Muscle of arm (tissue), 14 donors: ENCODE measurements at places on chromosomes 12 and 14. TPM values are rescaled to one million over a fixed set of nuclear protein-coding genes. Genes with fewer than 3 reads are reported as not detected.
A peak's percentile ranks its signal among the peaks of the same experiment; 100 is the strongest.

The MYL2 gene
- polyA plus RNA-seq: 1,320 TPM

The TXNRD1 gene
- polyA plus RNA-seq: 38.2 TPM

The GPRC5D gene
- polyA plus RNA-seq: not detected

The ANKRD33 gene
- 0.08 TPM for polyA plus RNA-seq

The SYT1 gene
- polyA plus RNA-seq: 1.0 TPM

The FLRT2 gene
- 124 TPM for polyA plus RNA-seq

The LBHD2 gene
- polyA plus RNA-seq: not detected

The OR5AU1 gene
- not detected for polyA plus RNA-seq

The LUM gene
- polyA plus RNA-seq: 869 TPM

The PRB2 gene
- polyA plus RNA-seq: not detected

The SAMD15 gene
- 0.40 TPM for polyA plus RNA-seq

The MOK gene
- not detected for polyA plus RNA-seq

The MYO1H gene
- polyA plus RNA-seq: 0.37 TPM

GRCh38 chr14:54653712-54654469 is 87.0 kb downstream of the SAMD4A start:
- DNase-seq: no peak

DNA sequence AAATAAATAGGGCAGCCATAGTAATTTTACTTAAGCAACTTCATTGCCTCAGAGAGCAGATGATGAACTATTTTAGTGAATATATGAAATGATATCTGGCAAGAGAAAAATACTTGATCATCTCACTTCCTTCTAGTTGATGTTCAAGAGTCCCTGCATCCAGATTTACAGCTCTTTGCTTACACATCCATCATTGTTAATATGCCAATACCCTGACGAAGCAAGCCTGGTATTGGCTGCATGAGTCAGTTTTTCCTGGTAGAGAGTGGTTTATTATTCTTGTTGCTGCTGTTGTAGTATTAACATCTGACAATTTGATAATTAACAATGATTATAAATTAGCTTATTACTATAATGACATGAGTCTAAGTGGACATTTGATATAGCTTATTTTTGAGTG is 681.9 kb downstream of the NRXN3 start:
- no peak for DNase-seq

DNA sequence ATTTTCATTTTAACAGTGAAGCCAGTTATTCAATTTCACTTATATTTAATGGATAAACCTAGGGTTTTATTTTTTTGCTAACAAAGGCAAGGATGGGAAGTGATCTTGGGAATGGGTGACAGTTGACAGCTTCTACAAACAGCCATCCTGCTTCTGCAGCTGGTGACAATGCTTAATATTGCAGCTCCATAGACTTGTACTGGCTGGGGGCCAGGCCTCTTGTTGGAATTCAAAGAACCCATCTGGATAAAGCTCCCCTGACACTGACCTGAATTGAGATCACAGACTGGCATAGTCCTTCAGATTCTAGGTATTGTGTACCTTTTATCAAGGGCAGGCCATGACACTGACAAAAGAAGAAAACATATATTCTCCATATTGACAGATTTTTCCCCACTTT is 664.6 kb upstream of the FOXG1 start:
- DNase-seq: no peak

GRCh38 chr14:59631237-59631636 is 54.6 kb upstream of the CCDC175 start:
- DNase-seq: no peak

GRCh38 chr12:108722992-108723766 is 8.1 kb downstream of the CORO1C start:
- no peak for DNase-seq

DNA sequence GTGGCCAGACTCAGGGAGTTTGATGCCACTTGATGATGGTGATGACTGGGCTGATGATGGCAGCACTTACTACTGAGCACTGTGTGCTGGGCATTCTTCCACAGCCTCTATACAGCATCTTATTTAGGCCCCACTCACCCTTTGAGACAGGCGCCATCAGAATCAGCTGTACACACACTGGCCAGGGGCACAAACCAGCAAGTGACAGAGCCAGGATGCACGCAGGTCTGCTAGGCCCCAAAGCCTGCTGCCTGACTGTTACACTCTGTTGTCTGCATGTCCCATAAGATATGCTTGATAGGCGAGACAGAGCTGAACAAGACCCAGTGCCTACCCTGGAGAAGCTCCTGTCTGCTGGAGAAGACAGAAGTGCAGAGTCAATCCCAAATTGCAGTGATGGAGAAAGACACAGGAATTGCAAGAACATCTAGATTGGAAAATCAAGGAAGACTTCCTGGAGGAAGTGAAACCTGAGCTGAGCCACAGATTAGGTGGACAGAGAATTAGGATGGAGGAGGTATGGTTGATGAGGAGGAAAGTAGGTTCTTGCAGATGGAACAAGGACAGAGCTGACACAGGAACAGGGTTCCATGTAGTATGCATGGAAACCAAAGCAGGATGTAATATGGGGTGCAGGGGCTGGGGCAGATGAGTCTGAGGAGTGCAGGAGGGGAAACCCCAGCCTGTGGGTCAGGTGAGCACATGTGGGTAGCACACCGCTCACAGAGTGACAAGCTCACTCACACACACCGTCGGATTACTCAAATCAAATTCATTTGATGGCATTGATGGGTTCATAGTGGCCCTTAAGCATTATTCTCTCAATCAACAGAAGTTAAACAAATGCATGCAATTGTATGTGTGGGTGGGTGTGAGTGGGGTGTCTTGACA is 117.3 kb downstream of the BEGAIN start:
- no peak for DNase-seq

- DNase-seq: no peak
Observed at GRCh38 chr14:68658943-68659931, 133.6 kb downstream of the ZFP36L1 start.

- no peak for DNase-seq
Observed at GRCh38 chr12:28036940-28037339, 64.4 kb upstream of the PTHLH start.

GRCh38 chr14:50363714-50364111 is 33.0 kb downstream of the CDKL1 start:
- DNase-seq: peak; percentile 31

- DNase-seq: no peak
Observed at GRCh38 chr14:36057452-36058116, 118.9 kb downstream of the PTCSC3 start.

- no peak for DNase-seq
Observed at GRCh38 chr12:125381373-125381772, 316.1 kb downstream of the AACS start.

DNA sequence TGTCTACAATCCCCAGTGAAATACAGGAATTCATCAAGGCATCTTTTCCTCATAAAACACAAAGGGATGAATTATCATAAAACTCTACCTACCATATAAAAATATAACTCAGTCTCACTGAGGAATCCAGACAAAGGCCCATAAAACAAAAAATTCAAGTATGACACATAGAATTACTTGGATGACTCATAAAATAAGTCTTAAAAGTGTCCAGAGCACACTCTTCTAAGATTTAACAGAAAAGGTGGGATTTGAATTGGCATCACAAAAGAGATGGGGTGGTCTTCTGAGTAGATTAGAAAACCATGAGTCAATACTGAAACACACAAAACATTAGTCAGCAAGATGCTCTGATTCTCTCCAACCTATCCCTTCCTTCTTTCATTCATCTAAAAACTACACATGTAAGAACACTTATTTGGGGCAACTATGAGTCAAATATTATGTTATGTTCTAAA is 202.7 kb upstream of the GARIN6 start:
- no peak for DNase-seq

DNA sequence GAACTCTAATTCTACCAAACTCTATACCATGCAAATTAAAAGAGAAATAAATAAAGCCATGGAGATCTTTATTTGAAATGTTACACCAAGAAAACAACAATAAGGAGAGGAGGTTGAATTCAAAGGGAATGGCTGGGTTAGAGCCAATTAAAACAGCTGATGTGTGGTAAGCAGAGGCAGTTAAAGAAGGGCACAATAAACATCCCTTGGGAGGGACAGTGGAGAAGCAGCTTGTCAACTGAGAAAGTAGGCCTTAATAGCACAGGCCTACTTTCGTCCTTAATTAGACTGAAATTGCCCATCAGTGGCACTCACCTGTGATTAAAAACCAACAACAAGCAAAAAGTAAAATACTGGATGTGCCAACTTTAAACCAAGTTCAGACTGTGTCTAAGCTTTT is 16.3 kb upstream of the NAV3 start:
- no peak for DNase-seq

DNA sequence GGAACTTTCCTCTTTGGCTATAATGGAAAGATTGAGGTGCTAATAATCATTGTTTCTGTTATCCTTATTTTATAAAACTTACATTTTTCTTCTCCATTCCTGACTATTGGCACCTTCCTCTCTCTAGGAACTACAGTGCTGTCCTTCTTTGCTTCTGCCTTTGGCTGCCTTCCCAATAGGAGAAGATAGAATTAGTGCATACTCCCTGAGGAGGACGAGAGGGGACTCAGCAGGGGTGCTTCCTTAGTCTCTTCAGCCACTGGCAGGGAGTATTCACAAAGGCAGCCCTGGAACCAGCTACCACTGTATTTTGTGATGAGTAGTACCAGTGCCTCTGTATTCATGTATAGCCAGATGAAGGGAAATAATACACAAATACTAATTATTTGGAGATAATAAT is 208.5 kb downstream of the FOXG1 start:
- DNase-seq: no peak

DNA sequence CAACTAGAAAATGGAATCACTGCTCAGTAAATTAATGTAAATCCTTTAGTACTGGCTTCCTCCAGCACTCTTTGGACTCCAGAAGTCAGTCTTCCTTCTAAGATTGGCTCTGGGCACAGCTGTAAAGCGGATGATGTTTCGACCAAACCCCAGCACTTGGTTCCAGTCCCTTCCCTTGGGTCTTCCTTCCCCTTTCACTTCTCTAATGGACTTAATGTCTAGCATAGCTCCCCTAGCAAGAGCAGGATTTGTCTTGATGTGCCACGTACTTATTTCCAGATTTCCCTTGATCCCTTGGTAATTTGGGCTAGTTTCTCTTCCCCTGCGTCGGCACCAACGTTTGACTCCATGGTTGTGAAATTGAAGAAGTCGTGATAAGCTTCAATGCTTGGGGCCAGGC is 28.3 kb downstream of the C12orf75 start:
- DNase-seq: peak; percentile 8

GRCh38 chr14:97315790-97316189 is 518.6 kb downstream of the VRK1 start:
- no peak for DNase-seq

GRCh38 chr12:95182868-95183415 is 34.3 kb downstream of the FGD6 start:
- no peak for DNase-seq

- peak; percentile 7 for DNase-seq
Observed at GRCh38 chr14:61355892-61356325, 34.5 kb downstream of the PRKCH start.

DNA sequence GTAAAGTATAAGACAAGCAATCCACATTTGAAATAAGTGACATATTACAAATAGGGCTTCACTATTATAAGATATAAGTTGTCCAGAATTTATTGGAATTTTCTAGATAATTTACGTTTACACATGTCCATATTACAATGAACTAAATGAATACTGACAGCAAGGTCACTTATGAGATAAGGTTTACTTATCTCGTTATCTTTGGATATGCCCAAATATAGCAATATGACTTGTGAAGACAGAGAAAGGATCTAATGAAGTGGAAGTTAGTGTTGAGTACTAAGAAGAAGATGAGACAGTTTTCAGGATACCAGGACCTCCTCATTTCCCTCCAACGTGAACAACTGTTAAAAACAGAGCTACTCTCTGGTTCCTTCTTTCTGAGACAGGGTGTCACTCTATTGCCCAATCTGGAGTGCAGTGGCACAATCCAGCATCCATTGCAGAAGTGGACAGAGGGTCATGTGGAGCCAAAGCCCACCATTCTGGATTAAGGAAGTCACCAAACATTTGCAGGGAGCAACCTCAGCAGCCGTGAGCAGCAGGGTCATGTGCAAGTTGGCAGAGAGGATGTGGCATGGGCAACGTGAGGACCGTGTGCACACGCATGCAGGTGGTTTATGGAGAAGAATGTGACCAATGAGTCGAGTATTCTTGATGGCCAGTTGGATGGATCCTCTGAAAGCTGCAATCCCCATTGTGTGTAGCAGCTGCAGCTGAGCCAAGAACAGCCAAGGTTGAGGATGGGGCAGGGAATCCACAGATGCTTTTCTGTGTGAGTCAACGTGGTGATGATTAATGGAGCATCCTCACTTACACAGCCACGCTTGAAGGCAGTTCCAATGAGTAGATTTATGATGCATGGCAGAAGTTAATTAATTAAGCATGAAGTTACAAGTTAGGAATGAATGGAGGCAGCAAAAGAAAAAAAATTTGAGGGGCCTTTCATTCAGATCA is 111.0 kb downstream of the BICD1 start:
- no peak for DNase-seq

- DNase-seq: no peak
Observed at GRCh38 chr12:13126494-13126893, 23.0 kb upstream of the GSG1 start.

DNA sequence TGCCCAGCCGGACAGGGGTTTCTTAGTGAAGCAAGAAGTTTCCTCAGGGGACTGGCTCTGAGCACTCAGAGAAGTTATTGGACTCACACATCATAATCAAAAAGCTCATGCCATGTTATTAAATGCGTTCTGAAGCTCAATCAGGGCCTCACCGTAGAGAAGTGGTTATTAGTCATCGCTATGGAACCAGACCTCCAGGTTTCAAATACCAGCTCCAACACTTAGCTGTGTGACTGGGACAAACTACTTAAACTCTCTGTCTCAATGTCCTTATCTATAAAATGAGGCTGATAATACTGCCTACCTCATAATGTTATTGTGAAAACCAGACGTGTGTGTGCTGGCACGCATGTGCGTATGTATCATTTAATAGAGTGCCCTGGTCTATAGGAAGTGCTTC is 7.3 kb downstream of the STAT6 start:
- no peak for DNase-seq

- no peak for DNase-seq
Observed at GRCh38 chr12:56425193-56425592, 24.0 kb downstream of the TIMELESS start.

DNA sequence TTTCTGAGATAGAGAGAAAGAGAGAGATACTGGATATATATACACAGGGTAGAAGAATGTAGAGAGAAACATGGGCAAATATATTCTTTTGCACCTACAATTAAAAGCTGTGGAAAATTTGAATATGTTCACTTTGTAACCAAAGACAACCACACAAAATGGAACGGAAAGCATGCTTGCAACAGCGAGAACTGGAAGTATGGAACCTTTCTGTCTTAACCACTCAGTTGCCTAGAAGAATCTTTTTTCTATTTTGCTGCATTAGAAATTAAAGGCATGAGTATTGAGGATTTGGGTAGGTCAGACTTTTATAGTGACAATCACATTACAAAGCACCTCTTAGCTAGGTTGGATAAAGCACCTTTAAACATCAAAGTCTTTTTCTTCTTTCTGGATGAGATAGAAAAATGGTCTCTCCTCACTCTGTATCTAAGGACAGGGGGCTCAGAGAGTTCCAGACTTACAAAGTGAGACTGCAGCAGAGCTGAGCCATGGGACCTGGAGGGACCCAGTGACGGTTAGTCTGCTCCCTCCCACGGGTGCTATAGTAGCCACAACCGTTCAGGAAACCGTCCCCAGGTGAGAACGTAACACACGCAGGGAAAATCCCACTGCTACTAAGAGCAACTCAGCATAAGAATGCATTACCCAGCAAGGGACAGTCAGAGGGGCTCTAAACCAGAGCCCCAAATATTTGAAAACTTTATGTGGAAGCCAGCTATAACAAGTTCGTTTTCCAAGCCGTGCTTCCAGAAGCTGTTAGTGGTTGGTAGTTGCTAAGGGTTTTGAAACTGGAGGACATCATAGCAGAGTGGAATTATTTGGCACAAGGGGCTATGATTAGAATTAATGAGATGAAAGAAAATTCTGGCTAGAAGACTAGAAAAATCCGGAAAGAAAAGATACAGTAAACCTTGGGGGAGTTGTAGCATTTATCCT is 97.1 kb downstream of the DAD1 start:
- DNase-seq: no peak
